ENCODE measurements at places on chromosomes 1 and 21.
A peak's percentile ranks its signal among the peaks of the same experiment; 100 is the strongest.

- DNase-seq: no peak
Measured at GRCh38 chr1:21691739-21692138, 22.6 kb upstream of the RAP1GAP start.

- DNase-seq: no peak
Measured at GRCh38 chr1:209570743-209571142, 12.8 kb upstream of the CAMK1G start.

DNA sequence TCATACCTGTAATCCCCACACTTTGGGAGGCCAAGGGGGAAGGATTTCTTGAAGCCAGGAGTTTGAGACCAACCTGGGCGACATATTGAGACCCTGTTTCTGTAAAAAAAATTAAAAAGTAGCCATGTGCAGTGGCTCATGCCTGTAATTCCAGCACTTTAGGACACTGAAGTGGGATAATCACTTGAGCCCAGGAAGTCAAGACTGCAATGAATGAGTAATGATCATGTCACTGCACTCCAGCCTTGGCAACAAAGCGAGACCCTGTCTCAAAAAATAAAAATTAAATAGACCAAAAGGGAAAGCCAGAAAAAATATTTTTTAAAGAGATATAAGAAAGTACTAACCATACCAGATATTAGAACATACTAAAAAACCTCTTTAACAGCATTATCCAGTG, 44.7 kb upstream of the LYPLAL1 start:
- no peak for DNase-seq

DNA sequence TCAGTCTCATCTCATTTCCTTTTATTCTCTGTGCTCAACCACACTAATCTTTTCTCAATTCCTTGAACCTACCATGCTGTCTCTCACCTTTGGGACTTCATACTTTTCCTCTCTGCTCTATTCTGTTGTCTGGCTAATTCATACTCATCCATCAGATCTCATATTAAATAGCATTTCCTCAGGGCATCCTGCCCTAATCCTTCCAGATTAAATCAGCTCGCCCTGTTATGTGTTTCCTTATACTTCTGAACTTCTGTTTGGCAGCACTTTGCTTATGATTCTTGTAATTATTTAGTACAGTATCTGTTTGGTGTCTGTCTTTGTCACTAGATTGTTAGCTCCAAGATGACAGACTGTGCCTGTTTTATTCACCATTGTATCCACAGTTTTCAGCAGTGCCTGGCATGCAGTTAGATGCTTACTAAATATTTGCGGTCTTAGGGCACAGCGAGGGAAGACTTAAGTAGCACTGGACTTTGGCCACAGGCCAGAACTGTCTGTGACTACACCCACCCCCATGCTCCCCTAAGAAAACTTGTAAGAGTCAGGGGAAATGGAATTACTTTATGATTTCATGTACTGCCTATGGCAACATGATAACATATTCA, 9.9 kb upstream of the CAP1 start:
- no peak for DNase-seq

GRCh38 chr1:160096274-160097116, 1.9 kb downstream of the IGSF8 start:
- DNase-seq: no peak

- no peak for DNase-seq
Measured at GRCh38 chr1:181675091-181675917, 192.0 kb downstream of the CACNA1E start.

GRCh38 chr1:65075123-65075976, 72.7 kb upstream of the AK4 start:
- DNase-seq: peak; percentile 50

GRCh38 chr1:170776252-170776651, 112.3 kb downstream of the PRRX1 start:
- DNase-seq: no peak

DNA sequence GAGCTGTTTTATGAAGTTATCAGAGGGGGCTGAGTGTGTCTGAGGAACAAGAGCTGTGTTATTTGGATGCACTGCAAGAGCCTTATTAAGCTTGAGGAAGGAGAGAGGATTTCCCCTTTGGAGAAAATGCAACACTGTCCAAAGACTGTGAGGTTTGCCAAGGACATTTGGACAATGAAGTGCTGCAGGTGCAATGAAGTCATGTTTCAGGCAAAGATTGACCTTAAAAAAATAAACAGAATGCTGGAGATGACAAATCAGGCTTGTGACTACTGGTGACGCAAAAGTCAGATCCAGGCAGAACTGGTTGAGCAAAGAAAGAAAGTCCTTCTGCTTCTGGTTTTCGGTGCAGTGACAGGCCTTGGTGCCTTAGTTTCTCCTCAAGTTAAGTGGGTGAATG, 125.2 kb upstream of the KIAA0040 start:
- DNase-seq: no peak

GRCh38 chr1:229385853-229386456, 43.1 kb upstream of the CCSAP start:
- no peak for DNase-seq

DNA sequence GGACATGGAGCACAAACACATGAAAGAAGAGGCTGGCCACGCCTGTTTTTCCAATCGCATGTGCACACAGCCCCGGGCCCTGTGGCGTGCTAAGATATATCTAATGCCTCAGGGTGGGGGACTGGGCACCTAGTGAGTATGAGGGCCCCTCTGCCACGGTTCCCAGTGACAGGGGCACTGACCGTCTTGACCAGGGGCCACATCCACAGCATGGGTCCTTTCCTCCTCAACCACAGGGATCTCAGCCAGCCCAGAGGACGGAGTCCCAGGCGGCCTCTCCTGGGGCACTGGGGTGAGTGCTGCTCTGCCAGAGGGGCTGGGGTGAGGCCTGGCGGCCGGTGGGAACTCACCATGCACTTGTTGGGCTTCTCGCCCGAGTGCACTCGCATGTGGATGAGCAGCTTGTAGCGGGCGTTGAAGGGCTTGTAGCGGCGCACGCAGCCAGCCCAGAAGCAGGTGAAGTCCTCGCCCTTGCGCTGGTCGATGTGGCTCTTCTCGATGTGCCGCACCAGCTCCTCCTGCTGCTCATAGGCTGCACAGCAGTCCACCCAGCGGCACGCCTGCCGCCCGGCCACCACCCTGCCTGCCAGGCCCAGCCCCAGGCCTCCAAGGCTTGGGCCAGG, 134.7 kb downstream of the DMRTB1 start:
- no peak for DNase-seq

DNA sequence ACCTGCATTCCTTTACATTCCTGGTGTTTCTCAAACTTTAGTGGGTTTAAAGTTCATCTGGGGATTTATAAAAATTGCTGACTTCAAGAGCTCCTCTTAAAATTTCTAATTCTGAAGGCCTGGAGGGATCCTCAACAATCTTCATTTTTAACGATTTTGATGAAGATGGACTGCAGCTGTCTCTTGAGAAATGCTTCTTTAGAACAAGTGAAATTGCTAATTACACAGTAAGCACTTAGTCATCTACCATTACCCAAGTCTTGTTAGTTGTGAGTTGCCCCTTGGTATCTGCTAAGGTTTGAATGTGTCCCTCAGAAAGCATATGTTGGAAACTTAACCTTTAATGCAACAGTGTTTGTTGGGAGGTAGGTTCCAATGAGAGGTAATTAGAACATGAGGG, 163.7 kb downstream of the LTN1 start:
- no peak for DNase-seq

- DNase-seq: no peak
Measured at GRCh38 chr1:17565461-17566252, 26.2 kb downstream of the ARHGEF10L start.

DNA sequence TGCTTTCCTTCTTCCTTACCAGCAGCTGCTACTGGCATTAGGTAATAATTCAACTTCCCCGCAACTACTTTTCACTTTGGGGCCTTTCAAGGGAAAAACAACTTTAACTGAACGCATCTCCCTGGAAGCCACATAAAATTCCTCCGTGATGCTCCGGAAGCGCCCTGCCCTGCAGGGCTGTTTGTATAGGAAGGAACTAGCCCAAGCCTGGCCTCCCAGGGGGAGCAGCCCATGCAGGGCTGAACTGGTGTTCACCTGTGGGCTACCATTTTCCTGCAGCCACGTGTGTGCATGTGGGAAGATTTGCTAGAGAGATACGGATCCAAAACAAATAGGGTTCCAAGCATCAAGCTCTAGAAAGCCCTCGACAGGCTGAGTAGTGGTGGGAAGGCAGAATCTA, 14.4 kb downstream of the CLDN14 start:
- no peak for DNase-seq

- DNase-seq: no peak
Measured at GRCh38 chr1:45346473-45346872, 6.2 kb upstream of the MUTYH start.

GRCh38 chr1:185674201-185674600, 60.0 kb upstream of the HMCN1 start:
- DNase-seq: no peak

- DNase-seq: no peak
Measured at GRCh38 chr1:14817223-14818170, 219.0 kb downstream of the KAZN start.

Data from left cardiac atrium (tissue), 4 donors.